ENCODE measurements at places on chromosomes 1 and 21.

GRCh38 chr1:223374064-223374610 lies 10.2 kb upstream of the SUSD4 start:
- no peak for DNase-seq

GRCh38 chr1:18778437-18778836 lies 81.0 kb downstream of the TAS1R2 start:
- DNase-seq = no peak

DNA sequence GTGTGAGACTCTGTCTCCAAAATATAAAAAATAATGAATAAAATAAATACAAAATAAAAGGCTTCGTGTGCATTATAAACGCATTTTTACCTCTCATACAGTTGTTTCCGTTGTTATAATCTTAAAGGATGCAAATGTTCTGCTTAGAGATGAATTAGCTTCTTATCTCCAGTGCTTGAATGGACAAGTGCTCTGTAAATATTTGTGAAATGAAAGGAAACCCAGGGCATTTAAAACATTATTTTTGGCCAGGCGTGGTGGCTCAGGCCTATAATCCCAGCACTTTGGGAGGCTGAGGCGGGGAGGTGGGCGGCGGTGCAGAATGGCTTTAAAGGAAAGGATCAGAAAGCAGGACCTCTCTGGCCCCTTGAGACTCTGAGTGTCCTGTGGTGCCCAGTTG lies 94.5 kb downstream of the HUNK start:
- no peak for DNase-seq

GRCh38 chr1:31545927-31546540 lies 30.3 kb upstream of the TINAGL1 start:
- no peak for DNase-seq

DNA sequence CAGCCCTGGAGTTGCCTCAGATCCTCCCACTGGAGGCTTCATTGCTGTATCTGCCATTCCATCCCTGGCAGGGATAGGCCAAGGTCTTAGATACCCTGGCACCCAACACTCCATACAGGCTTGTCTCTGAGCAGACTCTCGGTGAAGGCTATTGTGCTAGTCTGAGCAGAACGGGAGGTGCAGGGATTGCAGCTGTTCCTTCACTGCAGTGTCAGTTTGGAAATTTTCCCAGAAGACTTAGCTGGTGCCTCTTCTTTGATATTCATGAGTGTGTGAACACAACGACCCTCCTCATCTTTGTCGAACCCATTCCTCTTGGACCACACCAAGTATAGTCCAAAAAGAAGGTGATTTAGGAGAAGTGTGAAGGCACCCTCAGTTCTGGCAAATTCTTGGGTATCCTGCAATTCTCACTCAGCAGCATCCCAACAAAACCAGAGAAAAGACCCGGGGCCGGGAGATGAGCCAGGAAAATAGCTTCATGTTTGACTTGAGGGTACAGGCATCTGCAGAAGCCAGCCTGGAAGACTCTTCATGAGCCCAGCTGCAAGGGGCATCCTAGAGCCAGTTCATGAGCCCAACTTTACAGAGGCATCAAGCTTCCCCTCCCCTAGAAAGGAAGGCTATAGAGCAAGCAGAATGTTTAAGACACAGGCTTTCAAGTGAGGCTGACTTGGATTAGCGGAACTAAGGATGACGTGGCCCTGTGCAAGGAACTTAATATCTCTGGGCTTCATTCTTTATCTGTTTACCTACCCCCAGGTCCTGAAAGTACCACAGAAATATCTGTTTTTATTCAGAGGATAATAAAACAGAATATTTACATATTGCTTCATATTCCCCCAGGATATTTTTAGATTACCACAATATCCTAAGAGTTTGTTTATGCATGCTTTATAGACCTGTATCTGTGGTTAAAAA lies 38.8 kb upstream of the HAO2 start:
- no peak for DNase-seq

DNA sequence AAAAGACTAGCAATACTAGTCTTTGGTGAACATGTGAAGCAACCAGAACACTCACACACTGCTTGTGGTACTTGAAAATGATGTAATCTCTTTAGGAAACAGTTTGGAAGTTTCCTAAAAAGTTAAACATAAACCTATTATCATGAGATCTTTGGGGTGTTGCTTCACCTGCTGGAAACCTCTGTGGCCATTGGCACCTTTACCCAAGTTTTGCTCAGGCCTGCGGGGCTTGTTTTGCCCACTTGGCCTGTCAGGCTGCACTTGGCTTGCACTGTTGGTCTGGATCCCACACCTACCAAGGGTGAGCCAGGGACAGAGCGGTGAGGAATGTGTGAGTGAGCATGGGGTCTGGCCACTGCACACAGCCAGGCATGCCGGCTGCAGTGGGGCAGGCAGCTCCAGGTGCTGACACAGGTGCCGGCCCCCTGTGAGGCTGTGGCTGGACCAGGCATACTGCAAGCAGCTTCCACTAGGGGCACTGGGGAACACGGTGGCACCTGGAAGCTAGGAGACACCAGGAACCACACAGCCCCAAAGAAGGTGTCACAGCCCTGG lies 14.4 kb upstream of the FNBP1L start:
- DNase-seq = no peak

DNA sequence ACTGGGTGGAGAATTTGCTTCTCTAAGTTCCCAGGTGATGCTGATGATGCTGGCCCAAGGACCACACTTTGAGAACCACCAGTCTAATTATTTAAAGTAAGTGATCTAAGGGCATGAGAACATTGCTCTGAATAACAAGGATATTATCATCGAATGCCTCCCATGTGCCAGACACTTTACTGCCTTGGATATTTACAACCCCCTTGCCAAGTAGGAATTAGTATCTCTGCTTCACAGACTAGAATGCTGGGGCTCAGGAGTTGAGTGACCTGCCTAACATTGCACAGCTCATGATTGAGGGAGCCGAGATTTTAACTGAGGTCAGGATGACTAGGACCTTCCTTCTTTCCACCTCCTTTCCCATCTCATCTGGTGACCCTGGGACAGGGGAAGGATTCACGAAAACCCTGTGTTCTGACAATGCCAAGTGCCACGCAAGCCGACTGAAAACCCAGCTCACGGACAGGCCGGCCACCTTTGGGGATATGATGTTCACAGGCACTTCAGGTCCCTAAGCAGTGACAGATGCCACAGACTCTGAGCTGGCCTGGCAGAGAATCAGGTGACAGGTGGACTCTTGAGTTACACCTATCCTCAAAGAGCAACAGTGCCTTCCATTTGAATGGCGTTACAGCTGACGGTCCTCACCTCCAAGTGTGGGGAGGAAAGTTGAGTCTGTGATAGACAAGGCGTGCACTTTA lies 230.7 kb downstream of the TOMM20 start:
- no peak for DNase-seq

- peak; percentile 50 for DNase-seq
Measured at GRCh38 chr1:232635778-232636356, 5.9 kb upstream of the SIPA1L2 start.

DNA sequence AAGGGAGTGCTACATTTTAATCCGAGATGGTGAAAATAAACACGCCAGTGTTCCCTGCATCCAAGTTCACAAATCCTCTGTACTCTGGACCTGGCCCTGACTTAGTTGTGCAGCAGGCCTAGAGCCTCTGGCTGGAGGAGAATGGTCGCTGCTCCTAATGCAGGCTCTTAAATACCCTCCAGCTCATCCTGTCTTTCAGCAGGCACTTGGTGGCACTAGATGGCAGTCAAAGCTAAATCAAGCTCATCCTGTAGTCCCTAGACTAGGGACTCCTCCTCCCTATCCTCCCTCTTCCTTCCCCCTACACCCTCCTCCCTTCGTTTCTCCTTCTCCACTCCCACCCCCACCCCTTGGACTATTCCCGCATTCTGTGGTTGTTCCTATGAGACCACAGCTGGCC lies 41.6 kb upstream of the MTR start:
- DNase-seq = peak; percentile 5

DNA sequence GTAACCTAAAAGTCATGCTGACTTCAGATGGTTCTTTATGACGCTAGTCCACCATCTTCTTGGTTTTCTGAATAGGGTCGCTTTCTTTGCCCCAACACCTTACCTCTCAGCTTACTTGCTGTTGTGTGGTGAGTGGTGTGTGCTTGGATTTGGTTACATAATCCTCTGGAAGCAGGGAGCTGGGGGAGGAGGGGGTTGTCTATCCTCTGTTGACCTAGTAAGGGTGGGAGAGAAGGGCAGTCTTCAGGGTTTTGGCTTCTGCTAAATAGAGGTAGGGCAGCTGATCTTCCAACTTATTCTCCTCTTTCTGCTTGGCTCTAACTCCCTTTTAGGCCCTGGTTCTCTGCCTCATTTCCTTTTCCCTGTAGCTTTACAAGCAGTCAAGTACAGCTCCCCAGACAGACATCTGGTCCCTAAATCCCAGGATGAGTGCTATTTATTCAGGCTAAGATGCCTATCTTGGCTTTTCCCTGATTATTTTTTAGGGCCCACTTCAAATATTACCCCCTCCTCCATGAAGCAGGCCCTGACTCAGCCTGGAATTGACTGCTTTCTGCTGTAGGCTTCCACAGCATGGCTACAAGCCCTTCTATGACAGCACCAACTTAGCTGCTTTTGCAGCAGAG lies 6.4 kb upstream of the REN start:
- no peak for DNase-seq

- no peak for DNase-seq
Measured at GRCh38 chr1:221030990-221031389, 151.7 kb downstream of the HLX start.

DNA sequence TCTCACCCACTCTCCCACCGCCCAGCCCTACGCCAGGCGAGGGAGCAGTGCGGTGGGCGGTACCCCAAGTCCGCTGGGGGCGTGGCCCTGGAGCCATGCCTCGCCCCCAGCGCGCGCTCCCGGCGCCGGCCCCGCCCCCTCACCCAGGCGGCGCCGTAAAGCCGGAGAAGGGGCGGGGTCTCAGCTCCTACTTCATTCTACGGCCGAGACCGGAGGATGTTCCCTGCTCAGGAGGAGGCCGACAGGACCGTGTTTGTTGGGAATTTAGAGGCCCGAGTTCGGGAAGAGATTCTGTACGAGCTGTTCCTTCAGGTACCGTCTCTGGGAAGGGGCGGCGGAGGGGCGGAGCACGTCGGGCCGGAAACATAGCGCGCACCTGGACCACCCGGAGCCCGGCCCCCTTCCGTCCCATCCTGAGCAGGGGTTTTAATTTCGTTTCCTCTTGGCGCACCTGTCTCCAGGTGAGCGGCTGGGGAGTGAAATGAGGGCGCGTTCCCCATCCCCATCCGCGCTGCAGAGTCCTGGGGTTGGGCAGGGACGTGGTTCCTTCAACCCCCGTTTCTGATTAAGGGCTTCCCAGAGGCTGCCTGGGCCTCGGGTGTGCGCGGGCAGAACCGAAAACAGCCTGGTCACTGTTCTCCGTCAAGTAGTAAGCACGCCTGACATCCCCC lies at the start of gene RBM11:
RBM11 (plus strand) TSS at position 187 of the 671 bp plus-strand sequence; CDS start at position 217, 30 bp downstream.
- DNase-seq = peak; percentile 11

DNA sequence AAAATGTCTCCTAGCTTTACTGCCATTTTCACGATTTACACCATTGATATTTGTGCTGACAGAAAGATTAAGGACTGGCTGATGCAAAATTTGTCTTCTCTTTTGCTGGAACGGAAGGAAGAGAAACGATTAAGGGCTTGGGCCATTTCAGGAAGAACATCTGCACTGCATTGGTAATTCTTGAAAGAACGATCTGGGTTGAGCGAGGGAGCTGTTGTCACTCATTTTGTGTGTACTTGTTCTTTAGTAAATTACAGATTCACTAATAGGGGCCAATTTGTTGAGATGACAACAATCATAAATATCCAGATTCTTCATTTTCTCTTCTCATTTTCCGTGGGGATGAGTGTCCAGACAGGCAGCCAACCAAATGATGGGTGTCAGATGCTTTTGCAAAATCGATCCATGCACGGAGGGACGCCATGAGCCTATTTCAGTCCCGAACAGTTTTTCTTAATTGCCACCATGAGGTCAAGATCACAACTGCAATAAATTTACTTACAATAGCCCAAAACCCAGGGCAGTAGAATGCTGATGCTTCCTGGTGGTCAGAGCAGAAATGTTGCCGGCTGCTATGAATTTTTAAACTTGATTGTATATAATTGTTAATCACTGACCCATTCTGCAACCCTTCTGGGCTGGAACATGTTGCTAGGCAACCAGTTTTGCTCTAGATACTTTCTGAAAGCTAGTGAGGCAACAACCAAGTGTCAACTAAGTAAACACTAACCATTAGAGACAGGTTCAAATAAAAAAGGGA lies 132.4 kb upstream of the TIAM1 start:
- no peak for DNase-seq

DNA sequence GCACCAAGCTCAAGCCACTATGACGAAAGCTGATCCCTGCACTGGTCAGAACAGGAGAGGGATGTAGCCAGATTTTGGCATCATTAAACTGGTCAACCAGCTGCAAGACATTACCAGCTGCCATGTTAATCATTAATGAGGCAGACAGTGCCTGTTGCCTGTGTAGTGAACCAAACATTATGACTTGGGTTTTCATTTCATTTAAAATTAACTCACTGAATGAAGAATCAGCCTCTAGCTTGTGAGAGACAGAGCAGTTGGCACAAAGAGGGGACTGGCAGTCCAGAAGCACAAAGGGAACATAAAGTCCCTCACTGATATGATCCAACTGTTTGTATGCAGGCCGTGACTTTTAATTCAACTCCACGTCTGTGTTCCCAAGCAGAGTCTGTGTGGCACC lies 318.9 kb downstream of the SEC16B start:
- DNase-seq = no peak

DNA sequence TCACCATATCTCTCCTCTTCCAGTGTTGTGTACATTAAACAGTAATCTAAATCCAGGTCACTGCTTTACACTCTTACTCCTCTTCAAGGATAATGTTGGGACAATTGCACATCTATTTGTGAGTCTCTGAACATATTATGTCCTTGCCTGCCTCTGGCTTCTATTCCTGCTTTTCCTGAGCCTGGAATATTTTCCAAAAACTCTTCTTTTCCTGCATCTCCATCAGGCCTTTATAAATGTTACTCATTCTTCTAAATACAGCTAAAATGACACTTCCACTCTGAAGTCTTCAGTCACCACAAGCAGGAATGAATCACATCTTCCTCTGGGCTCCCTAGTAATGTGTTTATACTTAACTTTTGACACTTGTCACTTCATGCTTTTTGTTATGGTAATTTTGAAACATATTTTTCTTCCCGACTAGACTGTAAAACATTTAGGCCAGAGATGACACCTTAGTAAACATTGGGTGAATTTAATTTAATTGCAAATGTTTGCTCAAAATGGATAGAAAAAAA lies 396.0 kb downstream of the LRRIQ3 start:
- DNase-seq = no peak

- DNase-seq = no peak
Measured at GRCh38 chr1:109932679-109933078, 22.0 kb downstream of the CSF1 start.

DNA sequence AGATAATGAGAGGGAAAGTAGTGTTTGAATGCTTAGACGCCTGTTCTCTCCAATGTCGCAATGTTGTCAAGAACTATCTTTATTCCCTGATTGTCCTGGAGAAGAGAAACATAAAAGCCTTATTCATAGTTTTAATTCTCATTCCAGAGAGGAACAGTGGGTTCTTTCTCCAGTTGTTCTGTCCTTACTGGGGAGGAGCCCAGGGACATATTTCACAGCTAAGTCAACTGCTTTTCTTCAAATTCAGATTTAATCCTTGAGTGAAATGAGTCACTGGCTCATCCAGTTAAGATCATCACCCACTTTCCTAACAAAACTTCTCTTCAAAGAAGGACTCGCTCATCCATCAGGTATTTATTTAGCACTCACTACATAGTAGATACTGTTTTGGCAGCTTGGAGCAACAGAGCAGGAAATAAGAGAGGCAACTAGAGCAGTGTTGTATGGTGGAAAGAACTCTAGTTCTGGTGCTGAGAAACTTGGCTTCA lies 365.7 kb upstream of the USP24 start:
- DNase-seq = no peak

- no peak for DNase-seq
Measured at GRCh38 chr1:201444792-201445191, 23.3 kb upstream of the TNNI1 start.

- no peak for DNase-seq
Measured at GRCh38 chr1:187568067-187568466, 739.3 kb downstream of the PLA2G4A start.

All from SW 1271 (cell line).